ENCODE measurements at places on chromosomes 4 and X.

DNA sequence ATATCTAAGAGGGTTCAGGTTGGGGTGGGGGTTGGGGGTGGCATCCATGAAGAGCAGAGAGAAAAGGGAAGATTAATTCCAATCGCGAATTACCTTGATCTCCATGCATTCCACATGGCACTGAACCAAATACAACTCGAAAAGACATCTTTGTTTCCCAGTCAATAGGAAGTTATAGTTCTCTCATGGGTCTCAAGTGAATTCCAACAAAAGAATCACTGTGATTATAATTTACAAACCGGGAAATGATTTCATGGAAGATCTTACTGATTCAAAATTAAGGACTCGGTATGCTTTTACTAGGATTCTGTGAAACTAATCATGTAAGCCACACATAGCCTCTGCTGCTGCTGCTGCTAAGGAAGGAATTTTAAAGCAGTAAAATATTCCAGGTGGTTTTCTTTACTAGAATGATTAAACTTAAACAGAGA is 26.6 kb upstream of the AMELX start:
- no peak for DNase-seq

DNA sequence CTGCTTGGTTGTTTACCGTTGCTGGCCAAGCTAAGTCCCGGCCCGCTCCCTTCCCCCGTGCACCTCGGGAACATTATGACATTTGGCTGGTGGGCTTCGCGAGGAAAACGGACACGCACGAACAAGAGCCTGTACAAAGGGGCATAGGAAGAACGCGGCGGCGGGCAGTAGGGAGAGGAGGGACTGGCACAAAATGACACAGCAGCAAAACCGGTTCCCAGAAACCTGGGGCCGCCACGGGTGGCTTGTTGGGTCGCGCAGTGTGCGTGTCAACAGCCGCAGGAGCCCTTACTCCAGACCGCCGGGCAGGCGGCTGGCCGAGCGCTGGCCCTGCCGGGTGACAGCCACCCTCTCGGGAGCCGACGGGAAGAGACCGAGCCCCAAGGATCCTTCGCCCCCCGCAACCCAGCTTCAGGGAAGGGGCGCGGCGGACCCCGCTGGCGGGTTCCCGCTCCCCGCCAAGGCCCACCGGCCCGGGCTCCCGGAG is 1.6 kb upstream of the LIN54 start:
- DNase-seq = no peak

DNA sequence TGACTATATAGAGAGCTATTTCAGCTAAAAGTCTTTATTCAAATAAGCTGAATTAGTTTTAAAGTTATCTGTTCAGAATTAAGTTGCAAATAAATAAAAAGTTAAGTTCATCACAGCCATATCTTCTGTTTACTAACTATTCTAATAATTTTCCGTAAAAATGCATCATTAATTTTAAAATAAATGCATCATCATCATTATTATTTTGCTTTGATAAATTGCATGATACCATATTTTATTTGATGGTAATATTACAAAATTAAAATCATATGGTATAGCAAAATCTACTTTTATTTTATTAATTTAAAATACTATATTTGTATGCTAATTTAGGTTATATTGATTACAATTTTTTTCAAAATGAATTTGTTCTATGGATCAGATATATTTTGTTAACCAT is 357.3 kb upstream of the NDST4 start:
- DNase-seq = no peak

- DNase-seq = no peak
Observed at GRCh38 chrX:12891915-12892506, 14.4 kb upstream of the TLR8 start.

DNA sequence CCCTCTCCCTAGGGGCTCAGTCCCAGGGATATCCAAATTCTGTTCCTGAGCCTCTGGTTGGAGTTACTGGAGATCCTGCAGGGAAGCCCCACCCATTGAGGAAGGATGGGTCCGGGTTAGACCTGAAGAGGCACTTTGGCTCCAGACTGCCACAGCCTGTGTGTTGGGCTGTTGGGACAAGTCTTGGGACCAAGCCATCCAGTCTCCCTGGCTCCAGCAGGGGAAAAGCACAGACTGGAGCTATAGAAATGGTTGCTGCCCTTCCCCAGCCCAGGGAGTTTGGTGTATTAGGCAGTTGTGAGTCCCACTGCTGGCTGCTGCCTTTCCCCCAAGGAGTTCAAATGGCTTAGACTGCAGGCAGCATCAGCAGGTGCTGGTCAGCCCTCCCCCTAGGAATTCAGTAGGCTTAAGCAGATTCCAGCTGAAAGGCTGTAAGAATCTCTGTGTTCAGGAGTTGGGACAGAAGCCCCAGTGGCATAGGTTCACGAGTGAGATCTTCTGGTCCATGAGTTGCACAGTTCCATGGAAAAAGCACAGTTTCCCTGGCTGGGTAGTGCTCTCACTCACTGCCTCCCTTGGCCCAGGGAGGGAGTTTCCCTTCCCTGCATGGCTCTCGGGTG is 344.0 kb upstream of the EPHA5 start:
- DNase-seq = no peak

GRCh38 chr4:85107553-85107952 is 141.1 kb upstream of the WDFY3 start:
- no peak for DNase-seq

- no peak for DNase-seq
Observed at GRCh38 chrX:124346117-124346876, at the start of gene SH2D1A. Gene SH2D1A (plus strand): TSS chrX:124346563. CDS start chrX:124346643, 80 bp downstream.

- DNase-seq = no peak
Observed at GRCh38 chr4:105145156-105145902, 1.3 kb upstream of the TET2 start.

- DNase-seq = no peak
Observed at GRCh38 chr4:79723507-79723906, 315.5 kb upstream of the GK2 start.

GRCh38 chrX:19991350-19991718 is 473 bp upstream of the BCLAF3 start:
- no peak for DNase-seq

DNA sequence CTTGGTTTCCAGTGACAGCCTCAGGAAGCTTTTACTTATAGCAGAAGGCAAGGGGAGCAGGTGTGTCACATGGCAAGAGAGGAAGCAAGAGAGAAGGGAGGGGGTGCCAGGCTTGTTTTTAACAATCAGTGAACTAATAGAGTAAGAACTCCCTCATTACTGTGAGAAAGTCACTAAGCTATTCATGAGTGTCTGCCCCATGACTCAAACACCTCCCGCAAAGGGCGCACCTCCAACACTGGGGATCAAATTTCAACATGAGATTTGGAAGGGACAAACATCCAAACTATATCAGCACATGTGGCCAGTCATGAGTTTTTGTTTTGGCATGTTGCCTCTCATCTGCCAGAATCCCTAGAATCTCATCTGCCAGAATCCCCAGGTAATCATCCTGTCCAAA is 183.5 kb upstream of the C1QTNF7 start:
- no peak for DNase-seq

DNA sequence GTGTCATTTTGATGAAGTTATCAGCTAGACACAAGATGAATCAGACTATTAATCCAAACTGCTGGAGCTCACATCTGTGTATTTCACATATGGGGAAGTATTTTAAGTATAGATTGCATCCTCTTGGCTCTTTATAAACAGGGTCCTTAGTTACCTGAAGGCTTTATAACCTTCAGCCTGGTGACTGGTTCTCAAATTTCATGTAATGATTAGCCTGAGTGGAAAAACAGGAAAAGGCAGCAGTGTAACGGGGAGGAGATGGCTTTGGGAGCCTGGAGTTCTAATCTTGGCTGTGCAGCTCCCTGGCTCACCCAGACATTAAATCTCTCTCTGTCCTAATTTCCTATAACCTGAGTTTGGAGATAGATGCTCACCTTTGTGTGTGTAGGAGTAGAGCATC is 103.8 kb upstream of the HPF1 start:
- DNase-seq = no peak

- DNase-seq = no peak
Observed at GRCh38 chr4:39054497-39054896, 7.5 kb upstream of the KLHL5 start.

Data from T follicular helper cell (primary cell).